PC-9 (cell line): ENCODE measurements at places on chromosomes 6 and 20. TPM values are rescaled to one million over a fixed set of nuclear protein-coding genes. Genes with fewer than 3 reads are reported as not detected.

DNA sequence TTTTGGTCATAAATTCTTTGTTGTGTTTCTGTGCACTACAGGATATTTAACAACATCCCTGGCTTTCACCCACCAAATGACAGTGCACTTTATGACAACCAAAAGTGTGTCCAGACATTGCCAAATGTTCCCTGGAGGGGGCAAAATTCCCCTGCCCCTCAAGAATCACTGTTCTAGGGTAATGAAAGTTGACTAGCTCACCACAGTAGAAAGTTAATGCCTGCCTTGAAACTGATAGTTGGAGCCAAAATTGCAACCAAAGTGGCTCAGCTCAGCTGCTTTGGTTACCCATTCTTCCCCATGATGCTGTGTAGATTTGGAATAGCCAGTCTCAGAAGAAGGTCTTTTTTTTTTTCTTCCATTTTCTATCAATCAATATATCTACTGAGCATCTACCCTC lies 150.6 kb downstream of the RALGAPA2 start:
- H3K27me3 ChIP-seq = no peaks in the 10 kb centered on the region
- no peak for DNase-seq
- no peak overlapping the region for H3K4me3 ChIP-seq
- no peak overlapping the region for H3K27ac ChIP-seq
- H3K4me1 ChIP-seq = no peaks in the 10 kb centered on the region
- no peaks in the 10 kb centered on the region for H3K36me3 ChIP-seq

- no peak for DNase-seq
- peak overlapping the region; percentile 83 for H3K4me3 ChIP-seq
- no peaks in the 10 kb centered on the region for H3K27me3 ChIP-seq
- peaks cover 13% of the 10 kb centered on the region for H3K4me1 ChIP-seq
Observed at GRCh38 chr6:2767657-2768524, 2.7 kb downstream of the WRNIP1 start.

DNA sequence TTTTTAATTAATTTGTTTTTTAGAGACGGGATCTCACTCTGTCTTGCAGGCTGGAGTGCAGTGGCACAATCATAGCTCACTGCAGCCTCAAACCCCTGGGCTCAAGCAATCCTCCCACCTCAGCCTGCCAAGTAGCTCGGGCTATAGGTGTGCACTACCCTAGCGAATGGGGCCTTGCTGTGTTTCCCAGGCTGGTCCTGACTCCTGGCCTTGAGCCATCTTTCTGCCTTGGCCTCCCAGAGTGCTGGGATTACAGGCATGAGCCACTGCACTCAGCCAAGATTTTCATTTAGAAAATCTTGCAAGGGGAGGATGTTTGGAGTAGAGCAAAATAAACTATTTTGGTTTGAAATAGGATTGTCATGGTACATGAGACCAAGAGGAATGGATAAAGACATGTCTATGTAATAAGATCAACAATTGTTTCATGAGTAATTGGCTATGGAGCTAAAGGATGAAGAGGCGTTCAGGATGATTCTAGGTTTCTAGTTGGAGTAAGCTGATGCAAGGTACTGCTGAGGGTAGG lies 237.8 kb downstream of the UST start:
- no peak overlapping the region for H3K27ac ChIP-seq
- no peak for DNase-seq
- no peaks in the 10 kb centered on the region for H3K4me1 ChIP-seq
- no peaks in the 10 kb centered on the region for H3K36me3 ChIP-seq

- no peak overlapping the region for H3K4me3 ChIP-seq
- no peaks in the 10 kb centered on the region for H3K36me3 ChIP-seq
- H3K27me3 ChIP-seq = peaks cover 68% of the 10 kb centered on the region
- H3K4me1 ChIP-seq = no peaks in the 10 kb centered on the region
Observed at GRCh38 chr20:32917191-32917950, 58.6 kb downstream of the EFCAB8 start.

GRCh38 chr6:55902796-55903195 lies 27.4 kb upstream of the BMP5 start:
- H3K4me1 ChIP-seq = no peaks in the 10 kb centered on the region
- H3K36me3 ChIP-seq = no peaks in the 10 kb centered on the region
- H3K4me3 ChIP-seq = no peak overlapping the region
- no peaks in the 10 kb centered on the region for H3K27me3 ChIP-seq
- H3K27ac ChIP-seq = no peak overlapping the region
- DNase-seq = no peak

DNA sequence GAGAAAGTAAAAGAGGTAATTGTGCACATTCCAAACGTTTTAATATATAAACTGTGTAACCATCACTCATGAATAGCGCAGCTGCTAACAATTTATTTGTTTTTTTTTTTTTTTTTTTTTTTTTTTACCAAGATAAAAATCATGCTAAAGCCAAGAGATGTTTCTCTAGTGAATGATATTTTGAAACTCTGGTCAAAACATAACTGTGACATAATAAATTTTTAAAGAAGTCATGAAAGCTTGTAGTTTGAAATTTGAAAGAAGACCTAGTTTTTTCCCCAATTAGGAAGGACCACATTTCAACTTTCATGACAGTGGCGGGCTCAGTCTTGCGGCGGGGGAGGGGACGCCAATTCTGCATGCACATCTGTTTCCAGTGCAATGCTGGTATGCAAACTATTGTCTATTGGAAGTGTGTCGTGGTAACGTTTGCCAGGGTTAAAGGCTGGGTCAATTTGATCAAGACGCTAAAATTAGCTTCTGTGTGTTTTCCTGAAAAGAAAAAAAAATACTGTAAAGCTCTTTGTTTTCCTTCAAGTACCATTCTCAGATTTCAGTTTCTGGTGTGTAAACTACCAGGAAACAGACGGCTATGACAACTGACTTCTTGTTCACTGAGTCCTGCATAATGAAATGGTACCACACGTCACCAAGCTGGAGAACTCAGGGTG lies 211.9 kb downstream of the FOXC1 start:
- H3K4me3 ChIP-seq = no peak overlapping the region
- no peak overlapping the region for H3K27ac ChIP-seq
- no peaks in the 10 kb centered on the region for H3K27me3 ChIP-seq
- DNase-seq = no peak

DNA sequence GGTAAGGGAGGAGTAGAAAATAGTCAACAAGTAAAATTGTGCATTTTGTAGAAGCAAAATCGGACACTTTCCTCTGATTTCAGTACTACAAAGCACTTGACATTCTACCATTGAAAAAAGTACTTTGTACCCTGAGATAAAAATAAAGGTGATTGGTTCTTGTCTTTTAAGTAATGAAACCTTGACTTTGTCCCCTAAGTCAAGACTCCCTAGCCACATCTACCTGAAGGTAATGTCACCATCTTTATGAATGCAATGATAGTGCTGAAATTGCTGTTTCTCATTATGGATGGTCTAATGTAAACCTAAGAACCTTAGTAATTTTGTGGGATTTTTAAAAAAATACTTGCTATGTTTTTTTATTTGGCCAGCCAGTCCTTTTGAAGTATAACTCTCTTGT lies 2.4 kb upstream of the MAN1A1 start:
- DNase-seq = no peak
- no peak overlapping the region for H3K4me3 ChIP-seq
- H3K4me1 ChIP-seq = peaks cover 22% of the 10 kb centered on the region
- no peaks in the 10 kb centered on the region for H3K36me3 ChIP-seq
- H3K27ac ChIP-seq = no peak overlapping the region

DNA sequence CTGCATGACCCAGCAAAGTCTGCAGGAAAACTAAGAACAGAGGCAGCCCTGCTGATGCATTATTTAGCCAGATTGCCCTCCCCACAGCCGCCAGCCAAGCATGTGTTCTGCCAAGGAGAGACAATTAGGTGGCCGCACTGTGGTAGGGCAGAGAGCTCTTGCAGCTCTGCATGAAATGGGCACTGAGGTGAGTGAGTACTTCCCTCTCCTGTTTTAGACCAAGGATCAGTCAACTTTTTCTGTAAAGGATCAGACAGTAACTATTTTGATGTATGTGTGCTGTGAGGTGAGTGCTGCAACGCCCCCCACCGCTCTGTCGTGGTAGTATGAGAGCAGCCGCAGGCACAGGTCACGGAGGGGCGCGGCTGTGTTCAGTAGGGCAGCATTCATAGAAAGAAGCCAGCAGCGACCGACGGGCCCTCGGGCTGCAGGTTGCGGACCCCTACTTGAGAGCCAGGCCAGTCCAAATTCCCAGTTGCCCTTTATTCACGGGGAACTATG lies 23.8 kb upstream of the FAM50B start:
- peak overlapping the region; percentile 87 for H3K27ac ChIP-seq
- peak overlapping the region; percentile 20; the same call in 1 of the 2 replicates for H3K4me3 ChIP-seq
- H3K36me3 ChIP-seq = no peaks in the 10 kb centered on the region
- peaks cover 50% of the 10 kb centered on the region for H3K4me1 ChIP-seq

DNA sequence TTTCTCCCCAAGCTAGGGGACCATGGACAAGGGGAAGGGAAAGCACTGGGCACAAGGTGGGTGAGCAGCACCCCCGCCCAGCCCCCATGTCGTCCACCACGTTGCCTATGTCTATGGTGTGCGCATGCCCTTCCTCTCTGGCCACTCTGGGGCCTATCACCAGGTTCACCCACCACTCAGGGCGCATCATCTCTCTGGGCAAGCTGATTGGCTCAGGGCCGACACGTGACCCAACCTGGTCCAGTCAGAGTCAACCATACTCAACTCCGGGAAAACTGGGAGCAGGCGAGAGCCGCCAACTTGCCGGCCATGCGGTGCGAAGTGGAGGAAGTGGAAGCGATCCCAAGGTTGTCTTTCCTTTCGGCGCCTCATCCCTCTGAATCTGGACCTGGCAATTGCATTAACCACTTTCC lies 25.9 kb downstream of the ACSS1 start:
- H3K27ac ChIP-seq = no peak overlapping the region
- no peak for DNase-seq
- H3K27me3 ChIP-seq = no peaks in the 10 kb centered on the region
- H3K36me3 ChIP-seq = no peaks in the 10 kb centered on the region
- no peaks in the 10 kb centered on the region for H3K4me1 ChIP-seq

DNA sequence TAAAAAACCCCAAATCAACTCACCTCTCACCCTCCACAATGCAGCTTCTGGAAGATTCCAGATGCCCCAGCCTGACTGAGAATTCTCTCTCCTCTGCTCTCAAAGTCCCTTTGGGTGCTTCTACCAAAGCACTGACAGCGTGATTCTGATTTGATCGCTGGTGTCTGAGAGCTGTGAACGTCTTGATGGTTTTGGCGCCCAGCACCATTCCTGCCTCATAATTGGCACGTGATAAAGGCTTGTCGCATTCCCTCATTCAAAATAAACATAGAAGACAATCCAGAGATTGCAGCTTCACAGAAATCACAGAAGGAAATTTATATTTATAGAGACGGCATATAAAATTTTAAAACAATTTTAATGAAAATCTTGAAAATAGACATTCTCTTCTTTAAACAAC lies 24.1 kb upstream of the ECI2 start:
- H3K36me3 ChIP-seq = no peaks in the 10 kb centered on the region
- no peak for DNase-seq
- H3K27ac ChIP-seq = no peak overlapping the region
- H3K27me3 ChIP-seq = no peaks in the 10 kb centered on the region
- no peaks in the 10 kb centered on the region for H3K4me1 ChIP-seq

DNA sequence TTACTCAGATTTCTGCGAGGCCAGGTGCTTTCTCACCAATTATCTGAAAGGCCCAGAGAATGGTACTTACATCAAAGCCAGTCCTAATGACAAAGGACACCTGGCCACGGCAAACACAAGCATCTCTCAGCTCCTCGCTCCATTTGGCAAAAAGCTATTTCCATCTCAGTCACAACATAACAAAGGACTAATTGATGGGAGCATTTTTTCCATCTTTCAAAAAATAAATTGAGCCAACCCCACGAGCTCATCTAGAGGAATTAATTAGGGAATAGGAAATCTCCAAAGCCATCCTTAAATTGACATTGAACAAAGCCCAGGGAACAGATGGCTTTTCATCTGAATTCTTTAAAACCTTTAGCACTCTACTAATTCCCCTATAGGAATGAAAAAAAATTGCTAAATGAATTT lies 236.7 kb downstream of the HAO1 start:
- no peaks in the 10 kb centered on the region for H3K4me1 ChIP-seq
- H3K27me3 ChIP-seq = peaks cover 4% of the 10 kb centered on the region
- H3K4me3 ChIP-seq = no peak overlapping the region
- no peaks in the 10 kb centered on the region for H3K36me3 ChIP-seq
- DNase-seq = no peak

GRCh38 chr20:49237531-49237930 lies 18.3 kb downstream of the DDX27 start:
- no peaks in the 10 kb centered on the region for H3K27me3 ChIP-seq
- H3K27ac ChIP-seq = no peak overlapping the region
- peaks cover 47% of the 10 kb centered on the region for H3K36me3 ChIP-seq
- no peaks in the 10 kb centered on the region for H3K4me1 ChIP-seq

- no peaks in the 10 kb centered on the region for H3K4me1 ChIP-seq
- H3K27ac ChIP-seq = no peak overlapping the region
- H3K4me3 ChIP-seq = no peak overlapping the region
- 0 out of 2 replicates have a peak, but pooled peaks cover 15% of the 10 kb centered on the region for H3K27me3 ChIP-seq
- H3K36me3 ChIP-seq = no peaks in the 10 kb centered on the region
Observed at GRCh38 chr20:9626357-9626756, 112.0 kb downstream of the LAMP5 start.

- peaks cover 51% of the 10 kb centered on the region for H3K4me1 ChIP-seq
- peak overlapping the region; percentile 17; the same call in 1 of the 2 replicates for H3K27ac ChIP-seq
- no peak for DNase-seq
Observed at GRCh38 chr20:38162149-38162548, 2.9 kb downstream of the TGM2 start.

- peaks cover 42% of the 10 kb centered on the region for H3K4me1 ChIP-seq
- no peaks in the 10 kb centered on the region for H3K27me3 ChIP-seq
- no peaks in the 10 kb centered on the region for H3K36me3 ChIP-seq
- no peak overlapping the region for H3K4me3 ChIP-seq
Observed at GRCh38 chr6:20879526-20879925, 345.3 kb downstream of the CDKAL1 start.

GRCh38 chr20:61520076-61520892 lies 268.2 kb downstream of the CDH4 start:
- H3K27ac ChIP-seq = no peak overlapping the region
- no peak for DNase-seq
- no peaks in the 10 kb centered on the region for H3K4me1 ChIP-seq

DNA sequence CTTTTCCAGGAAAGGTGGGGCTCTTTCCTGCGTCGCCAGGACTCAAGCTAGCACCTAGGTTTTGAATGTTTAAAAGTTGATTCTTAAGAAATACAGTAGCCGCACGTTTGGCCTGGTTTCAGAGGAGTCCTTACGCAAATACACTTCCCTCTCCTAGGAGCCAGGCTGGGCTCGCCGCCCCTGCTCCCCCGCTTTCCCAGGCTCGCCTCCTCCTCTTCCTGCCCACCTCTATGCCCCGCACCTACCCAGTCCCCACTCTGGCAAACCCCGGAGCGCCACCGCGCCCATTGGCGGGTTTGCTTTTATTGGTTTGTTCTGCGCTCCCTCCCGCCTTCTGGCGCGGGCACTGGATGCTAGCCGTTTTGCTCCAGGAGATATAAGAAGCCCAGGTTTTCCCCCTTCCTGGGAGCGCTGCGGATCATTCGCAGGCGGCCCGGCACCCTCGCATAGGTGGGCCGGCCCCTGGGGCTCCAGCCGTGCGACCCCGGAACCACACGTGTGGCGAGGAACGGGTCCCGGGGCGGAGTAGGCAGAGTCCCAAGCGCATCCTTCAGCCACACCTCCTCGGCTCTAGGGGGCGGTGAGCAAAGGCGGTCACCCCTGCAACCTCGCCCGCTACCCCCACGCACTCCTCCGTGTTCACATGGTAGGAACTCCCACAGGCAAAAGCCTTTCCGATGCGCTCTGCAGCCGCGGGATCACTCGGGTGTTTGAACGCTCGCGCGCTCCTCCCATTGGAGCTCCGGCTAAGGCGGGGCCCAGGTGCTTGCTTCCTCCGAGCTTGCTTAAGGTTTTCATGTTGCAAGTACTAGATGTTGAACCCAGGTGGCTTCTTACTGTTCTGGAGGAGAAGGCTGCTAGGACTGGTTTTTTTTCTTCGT lies 119.0 kb downstream of the RTN4IP1 start:
- peaks cover 40% of the 10 kb centered on the region for H3K4me1 ChIP-seq
- H3K4me3 ChIP-seq = peak overlapping the region; percentile 76
- no peak overlapping the region for H3K27ac ChIP-seq
- DNase-seq = peak; percentile 61
- H3K27me3 ChIP-seq = no peaks in the 10 kb centered on the region

The ECT2L gene
- total RNA-seq = not detected in 2 replicates

The HBS1L gene
- 70.5 and 84.4 TPM in 2 replicates for total RNA-seq

The PKIB gene
- 4.8 and 7.0 TPM in 2 replicates for total RNA-seq
